Astrocyte (in vitro differentiated cells and primary cell): ENCODE measurements at places on chromosomes 3 and 15. TPM values are rescaled to one million over a fixed set of nuclear protein-coding genes. Genes with fewer than 3 reads are reported as not detected.

DNA sequence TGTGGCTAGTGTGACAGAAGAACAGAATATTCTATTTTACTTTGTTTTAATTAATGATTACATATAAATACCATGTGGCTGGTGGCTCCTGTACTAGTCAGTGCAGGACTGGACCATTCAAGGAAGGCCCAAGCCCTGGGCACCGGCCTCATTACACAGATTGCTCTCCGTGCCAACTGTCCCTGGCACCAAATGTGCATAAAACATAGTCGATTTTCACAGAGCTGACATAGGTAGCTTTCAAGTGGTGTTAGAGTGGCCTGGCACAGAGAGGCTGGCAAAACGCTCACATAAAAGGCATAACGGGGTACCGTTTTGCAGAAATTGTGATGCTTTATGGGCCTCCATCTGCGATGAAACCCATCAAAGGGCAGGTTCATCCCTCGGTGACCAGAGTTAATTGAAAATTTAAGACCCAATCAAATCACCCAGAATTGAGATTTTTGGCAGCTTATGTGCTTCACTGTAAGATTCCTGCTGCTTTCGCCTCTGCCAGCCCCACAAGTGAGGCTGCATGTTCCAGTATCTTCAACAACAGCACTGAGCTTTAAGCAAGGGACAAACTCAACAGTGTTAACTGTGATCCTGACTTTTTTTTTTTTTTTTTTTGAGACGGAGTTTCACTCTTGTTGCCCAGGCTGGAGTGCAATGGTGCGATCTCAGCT is 25.9 kb downstream of the RFTN1 start:
- no peak overlapping the region for H3K4me3 ChIP-seq
- DNase-seq: no peak
- H3K36me3 ChIP-seq: peaks cover 4% of the 10 kb centered on the region
- H3K4me1 ChIP-seq: peaks cover 33% of the 10 kb centered on the region
- no peaks in the 10 kb centered on the region for H3K27me3 ChIP-seq
- no peak overlapping the region for H3K27ac ChIP-seq

DNA sequence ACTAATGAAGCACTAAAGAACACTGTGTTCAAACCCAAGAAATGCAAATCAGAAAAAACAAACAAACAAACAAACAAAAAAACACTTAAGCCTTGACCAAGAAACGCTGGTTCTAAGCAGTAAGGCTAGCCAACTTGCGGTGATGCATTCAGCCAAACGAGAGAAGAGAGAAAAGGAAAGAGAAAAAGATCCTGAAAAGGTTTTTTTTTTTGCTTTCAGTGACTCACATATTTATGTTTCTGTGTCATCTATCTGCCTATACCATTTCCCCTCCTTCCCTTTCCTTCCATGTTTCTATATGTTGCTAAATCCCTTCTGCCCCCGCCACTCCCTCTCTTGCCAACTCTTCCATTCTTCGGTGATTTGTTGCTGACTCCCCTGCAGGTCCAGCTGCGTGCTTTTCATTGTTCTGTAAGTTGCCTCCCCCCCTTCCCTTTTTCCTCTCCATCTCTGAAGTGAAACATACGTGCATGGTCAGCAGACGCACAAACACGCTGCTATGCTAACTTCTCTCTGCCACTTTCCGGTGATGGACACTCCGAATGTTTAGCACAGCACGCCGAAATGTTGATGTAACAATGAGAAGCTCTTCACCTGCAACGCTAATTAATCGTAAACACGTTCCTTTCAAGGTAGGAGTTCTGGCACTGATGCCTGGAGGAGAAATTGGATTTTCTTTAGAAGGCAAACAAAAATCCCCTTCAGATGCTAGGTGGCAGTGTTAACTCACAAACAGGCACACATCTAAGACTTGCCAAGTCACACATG is 154.4 kb downstream of the TUSC7 start:
- no peaks in the 10 kb centered on the region for H3K36me3 ChIP-seq
- H3K4me1 ChIP-seq: no peaks in the 10 kb centered on the region
- no peaks in the 10 kb centered on the region for H3K27me3 ChIP-seq
- H3K4me3 ChIP-seq: peak overlapping the region; percentile 55
- DNase-seq: peak; percentile 34
- H3K27ac ChIP-seq: no peak overlapping the region

Gene PLA2G4E
- not detected in 2 replicates for total RNA-seq

DNA sequence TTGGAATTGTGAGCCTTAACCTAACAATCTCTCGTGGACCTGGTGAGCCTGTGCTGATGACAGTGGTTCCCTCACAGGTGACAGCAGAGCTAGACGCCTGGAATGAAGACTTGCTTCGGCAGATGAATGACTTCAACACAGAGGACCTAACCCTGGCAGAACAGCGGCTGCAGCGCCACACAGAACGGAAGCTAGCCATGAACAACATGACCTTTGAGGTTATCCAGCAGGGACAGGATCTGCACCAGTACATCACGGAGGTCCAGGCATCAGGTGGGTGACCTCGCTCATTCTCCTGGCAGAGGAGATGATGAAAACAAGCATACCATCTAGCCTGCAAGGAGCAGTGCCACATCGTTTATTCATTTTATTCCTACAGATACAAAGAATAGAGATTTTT is 316.9 kb upstream of the UMPS start:
- no peak overlapping the region for H3K27ac ChIP-seq
- no peaks in the 10 kb centered on the region for H3K36me3 ChIP-seq
- peaks cover 5% of the 10 kb centered on the region for H3K4me1 ChIP-seq
- no peak overlapping the region for H3K4me3 ChIP-seq
- DNase-seq: no peak

Gene AZI2
- total RNA-seq: 91.9 and 99.1 TPM in 2 replicates

GRCh38 chr3:70658513-70659310 is 346.3 kb upstream of the MDFIC2 start:
- H3K27ac ChIP-seq: no peak overlapping the region
- DNase-seq: no peak
- no peak overlapping the region for H3K4me3 ChIP-seq
- H3K27me3 ChIP-seq: peaks cover 4% of the 10 kb centered on the region

DNA sequence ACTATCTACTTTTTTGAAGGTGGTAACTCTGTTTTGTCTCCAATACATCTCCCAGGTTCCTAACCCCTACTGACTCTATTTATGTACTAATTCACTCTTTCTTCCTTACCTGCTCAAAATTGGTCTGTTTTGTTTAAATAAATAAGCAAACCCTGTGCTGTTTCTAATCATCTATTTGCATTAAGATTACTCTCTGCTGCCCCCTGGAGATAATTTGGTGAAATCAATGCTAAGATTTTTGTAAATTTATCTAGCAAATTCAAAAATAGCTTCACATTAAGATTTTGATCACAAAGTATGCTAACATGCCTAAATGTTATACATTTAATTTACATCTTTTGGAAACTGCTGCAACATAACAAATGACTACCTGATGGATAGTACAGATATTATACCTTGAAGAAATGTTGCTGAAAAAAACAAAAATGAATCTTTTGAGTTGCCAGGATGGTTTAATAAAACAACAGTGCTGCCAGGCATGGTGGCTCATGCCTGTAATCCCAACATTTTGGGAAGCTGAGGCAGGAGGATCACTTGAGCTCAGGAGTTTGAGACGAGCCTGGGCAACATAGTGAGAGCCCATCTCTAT is 4.4 kb upstream of the CD200R1 start:
- H3K27ac ChIP-seq: no peak overlapping the region
- no peaks in the 10 kb centered on the region for H3K4me1 ChIP-seq
- H3K4me3 ChIP-seq: no peak overlapping the region
- H3K27me3 ChIP-seq: no peaks in the 10 kb centered on the region
- DNase-seq: peak; percentile 12
